MV-4-11 (cell line): ENCODE measurements at places on chromosomes 2 and 18.

DNA sequence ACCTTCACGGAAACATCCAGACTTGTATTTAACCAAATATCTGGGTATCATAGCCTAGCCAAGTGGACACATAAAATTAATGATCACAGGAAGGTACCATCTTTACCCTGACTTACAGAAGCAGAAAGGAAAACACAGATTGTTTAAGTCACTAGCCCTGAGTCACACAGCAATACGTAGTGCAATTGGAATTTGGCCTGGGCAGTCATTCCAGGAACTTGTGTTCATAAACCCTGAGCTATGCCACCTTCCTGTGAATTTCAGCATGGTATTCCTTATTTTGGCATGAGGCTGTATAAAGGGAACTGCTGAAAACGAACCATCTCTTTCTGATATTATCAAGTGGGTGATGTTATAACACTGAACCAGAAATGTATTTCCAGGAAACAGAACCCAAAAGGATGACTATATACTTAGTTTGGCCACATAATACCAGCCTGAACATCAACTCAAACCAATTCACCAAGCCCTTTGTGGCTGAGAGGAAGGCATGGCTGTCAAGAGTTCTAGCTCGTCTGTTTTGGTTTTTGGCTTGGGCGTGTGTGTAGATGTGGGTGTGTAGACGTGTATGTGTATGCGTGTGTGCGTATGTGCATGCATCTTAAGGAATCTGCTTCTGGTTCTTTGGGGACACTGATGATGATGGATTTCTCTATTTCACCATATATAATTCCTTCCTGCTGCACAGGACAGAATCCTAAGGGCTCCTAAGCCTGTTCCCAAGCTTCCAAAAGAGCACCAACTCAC is 533.4 kb upstream of the ID2 start:
- no peak for DNase-seq

GRCh38 chr2:25714740-25715139 is 41.4 kb upstream of the DTNB start:
- DNase-seq, result no peak

GRCh38 chr2:188984680-188985079 is 10.5 kb downstream of the COL3A1 start:
- DNase-seq, result no peak

DNA sequence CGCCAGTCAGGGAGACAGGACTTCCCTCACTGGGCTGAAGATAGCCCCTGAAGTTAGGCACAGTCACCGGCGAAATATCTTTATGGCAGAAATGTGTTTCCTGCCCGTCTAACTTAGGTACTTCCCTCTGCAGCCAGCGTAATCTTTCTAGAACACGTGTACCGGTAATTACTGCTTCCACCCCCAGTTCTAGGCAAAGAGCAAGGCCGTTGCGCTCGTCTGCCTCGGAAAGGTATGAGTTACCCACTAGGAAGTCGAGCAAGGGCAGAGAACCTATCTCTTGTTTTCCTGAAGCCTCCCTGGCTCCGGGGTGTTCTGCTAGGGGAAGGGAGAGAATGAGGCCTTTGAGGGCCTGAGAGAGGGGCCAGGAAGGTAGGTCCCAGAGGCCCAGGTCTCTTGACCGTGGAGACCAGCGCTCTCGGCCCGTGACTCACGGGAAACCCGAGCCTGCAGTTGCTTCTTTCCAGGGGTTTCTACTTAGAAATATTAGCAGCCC is 70.0 kb downstream of the TWSG1 start:
- no peak for DNase-seq

DNA sequence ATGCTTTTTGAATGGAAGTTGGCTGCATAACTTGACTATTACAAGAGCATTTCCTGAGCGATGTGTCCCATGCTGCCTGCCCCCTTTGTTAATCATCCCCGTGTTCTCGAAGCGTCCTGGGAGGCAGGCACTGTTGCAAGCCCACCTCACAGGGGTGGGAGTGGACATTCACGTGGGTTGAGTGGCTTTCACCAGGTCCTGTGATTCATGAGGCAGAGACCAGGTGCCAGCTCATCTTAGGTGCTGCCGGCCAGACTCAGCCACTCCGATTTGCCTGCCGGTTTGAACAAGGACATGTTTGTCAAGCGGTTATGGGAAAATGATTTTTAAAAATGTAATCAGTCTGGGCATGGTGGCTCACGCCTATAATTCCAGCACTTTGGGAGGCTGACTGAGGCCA is 112.5 kb downstream of the ZNF532 start:
- DNase-seq, result no peak

DNA sequence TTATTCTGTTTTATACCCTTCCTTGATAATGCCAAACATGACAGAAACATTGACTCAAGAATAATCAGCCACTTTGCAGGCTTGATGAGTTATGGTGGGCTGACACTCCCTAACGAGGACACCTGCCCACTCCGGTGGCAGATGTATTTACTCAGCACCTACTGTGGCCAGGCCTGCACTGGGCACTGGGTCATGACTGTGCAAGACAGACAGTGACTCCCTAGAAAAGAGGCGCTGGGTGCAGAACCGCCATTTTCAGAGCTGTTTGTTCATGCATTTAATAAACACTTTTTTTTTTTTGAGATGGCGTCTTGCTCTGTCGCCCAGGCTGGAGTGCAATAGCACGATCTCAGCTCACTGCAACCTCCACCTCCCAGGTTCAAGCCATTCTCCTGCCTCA is 32.5 kb downstream of the SNED1 start:
- DNase-seq, result no peak

GRCh38 chr2:158966312-158966711 is 2.1 kb upstream of the TANC1 start:
- no peak for DNase-seq

GRCh38 chr2:170525566-170525900 is 189.6 kb upstream of the SP5 start:
- DNase-seq, result no peak

DNA sequence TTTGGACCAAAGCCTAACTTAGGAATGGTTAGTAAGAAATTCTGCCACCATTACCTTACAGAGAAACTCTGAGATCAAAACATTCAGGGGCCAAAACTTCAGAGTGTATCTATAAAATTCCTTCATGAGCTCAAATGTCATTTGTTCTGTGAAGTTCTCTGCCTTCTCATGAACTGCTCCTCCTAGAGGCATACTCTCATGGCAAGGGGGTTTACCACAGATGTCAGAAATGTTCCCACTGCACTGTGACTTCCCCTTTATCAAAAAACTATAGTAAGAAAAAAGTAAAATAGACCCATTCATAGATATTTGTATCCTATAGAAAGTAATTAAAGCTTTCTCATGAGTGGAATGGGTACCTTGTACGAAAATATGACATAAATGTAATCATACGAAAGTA is 68.5 kb downstream of the USP40 start:
- peak; percentile 36 for DNase-seq

GRCh38 chr18:23981369-23981980 is 33.1 kb upstream of the TTC39C start:
- DNase-seq, result no peak

DNA sequence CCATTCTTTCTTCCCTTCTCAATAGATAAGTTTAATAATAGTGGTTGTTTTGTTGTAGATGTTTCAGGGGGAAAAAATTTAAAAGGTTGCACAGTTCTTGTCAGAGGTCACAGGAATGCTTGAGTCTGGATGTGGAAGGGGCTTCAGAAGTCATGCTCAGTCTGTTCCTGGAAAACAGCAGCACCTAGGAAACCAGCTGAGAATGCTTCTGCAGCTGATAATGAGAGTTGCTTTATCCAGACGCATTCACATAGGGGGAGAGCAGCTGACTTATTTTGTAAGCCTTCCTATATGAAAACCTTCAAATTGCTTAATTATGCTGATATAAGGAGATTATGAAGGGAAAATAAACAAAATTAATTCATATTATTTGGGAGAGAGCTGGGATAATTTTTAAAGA is 235.5 kb downstream of the GULP1 start:
- DNase-seq, result no peak

GRCh38 chr18:75742516-75742915 is 315.0 kb upstream of the SMIM21 start:
- no peak for DNase-seq

DNA sequence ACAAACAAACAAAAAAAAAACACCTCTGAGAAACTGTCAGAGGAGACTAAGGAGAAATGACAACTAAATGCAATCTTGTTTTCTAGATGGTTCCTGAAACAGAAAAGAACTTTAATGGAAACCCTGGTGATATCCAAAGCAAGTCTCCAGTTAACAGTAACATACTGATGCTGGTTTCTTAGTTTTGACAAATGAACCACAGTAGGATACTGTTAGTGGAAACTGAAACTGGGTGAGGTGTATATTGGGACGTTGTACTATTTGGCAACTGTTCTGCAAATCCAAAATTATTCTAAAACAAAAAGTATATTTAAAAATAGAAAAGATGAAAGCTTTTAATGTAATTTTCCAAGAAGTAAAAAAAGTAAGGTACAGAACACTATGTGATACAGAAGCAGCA is 11.4 kb downstream of the SESTD1 start:
- DNase-seq, result no peak

DNA sequence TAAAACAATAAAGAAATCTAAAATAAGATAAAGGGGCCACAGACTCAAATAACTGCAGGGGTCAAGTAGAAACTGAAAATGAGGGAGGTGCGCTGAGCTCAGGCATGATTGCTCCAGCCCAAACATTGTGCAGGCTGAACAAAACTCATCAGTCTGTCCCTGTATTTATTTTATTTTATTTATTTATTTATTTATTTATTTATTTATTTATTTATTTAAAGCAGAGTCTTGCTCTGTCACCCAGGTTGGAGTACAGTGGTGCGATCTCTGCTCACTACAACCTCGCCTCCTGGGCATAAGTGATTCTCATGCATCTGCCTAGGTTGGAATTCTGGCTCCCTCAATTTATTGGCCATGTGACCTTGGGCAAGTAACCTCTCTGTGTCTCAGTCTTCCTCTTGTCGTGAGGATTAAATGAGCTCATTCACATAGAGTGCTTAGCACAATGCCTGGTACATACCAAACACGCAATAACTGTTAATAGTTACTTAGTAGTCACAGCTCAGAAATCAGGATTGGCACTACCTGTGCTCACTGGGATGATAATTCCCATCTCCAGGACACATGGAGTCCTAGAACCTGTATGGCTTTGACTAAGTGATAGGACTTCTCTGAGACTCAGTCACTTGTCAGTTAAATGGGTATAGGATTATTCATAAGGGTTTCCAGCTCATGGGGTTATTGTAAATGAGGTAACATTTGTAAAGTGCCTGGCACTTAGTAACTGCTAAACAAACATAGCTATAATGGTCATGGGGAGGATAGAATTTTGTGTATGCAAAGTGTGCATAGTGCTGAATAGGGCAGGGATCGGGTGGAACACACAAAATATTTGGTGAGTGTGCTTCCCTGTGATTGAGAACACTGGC is 6.0 kb downstream of the SPEG start:
- no peak for DNase-seq

DNA sequence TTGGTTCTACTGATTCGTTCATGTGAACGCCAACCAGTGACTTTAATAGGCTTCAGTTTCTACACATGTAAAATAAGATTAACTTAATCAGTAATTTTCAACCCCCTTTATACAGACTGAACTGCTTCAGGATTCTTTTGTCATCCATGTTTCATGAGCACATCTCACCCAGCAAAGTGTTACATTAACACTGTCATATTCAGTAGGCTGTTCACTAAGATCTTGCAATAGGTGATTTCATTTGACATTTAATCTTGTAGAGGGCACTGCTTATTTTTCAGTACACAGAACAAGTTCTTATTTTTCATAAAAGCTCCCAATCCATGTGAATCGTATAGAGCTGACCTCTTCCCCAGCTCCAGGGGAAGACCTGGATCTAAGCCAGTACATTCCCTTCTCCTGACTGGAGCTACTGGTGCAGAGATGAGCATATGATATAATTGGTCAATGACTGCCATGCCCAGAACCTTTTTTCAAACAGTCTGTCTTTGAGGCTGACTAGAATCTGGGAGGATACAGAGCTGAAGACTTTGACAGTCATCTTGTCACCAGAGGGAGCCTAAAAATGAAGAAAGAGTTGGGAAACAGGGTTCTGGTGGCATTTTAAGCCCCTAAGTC is 72.2 kb upstream of the CHRNA1 start:
- no peak for DNase-seq

DNA sequence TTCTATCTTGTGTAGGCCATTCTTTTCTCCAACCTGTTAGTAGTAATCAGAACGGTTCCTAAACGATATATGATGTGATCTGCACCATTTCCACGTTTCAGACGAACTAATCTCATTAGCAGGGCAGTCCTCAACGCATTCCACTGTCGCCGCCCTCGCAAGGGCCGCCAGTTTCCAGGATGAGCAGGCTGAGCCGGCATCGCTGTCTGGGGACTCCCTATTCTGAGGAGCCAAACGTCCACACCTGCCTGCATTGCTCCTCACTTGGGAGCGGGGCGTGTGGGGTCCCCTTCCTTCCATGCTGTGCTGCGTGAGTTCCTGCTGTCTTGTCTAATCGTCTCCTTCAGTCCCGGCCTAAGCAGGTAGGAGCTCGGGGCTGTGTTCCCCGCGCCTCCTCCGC is 76.6 kb downstream of the PSMG2 start:
- no peak for DNase-seq

GRCh38 chr2:52862801-52863200 is 904.8 kb upstream of the CHAC2 start:
- no peak for DNase-seq

DNA sequence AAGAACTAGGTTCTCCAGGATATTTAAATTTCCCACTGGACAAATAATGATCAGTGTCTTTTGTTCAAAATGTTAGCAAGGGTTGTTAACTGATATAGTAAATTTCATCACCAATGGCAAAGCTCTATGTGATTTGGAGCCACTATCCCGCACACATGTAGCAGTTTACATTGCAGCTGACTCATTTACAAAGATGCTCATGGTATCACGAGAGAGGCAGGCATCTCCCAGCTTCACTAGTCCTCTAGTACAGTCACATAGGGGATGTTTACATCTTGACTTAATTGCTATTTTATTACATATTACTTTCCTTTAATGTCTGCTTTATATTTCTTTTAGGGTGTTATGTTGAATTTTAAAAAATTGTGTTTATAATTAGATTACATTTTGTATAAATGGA is 30.7 kb downstream of the KCNE4 start:
- no peak for DNase-seq

DNA sequence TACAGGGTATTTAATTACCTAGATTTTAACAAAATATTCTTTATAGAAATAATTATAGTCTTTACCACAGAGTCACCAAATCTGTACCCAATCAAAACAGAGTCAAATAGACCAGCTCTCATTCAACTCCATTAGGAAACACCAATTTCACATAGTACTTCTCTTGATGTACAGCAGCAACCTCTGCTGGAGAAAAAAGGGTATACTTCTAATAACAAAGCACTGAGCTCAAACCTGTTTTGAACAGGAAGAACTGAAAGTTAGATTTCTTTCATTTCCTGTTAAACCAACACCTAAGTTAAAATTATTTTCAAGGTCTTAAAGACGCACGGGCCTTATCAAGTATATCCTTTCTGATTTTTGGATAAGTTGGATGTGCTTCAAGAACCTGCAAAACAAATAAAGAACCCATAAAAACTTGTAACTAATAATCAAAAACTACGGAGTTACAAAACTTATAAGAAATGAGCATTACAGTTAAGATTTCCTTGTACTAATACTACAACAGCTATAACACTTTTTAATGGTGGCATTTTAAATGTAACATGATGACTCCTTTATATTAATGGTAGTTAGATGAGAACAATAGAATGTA is 79.0 kb downstream of the TTC21B start:
- peak; percentile 78 for DNase-seq
